ENCODE measurements at places on chromosomes 2 and 18. TPM values are rescaled to one million over a fixed set of nuclear protein-coding genes. Genes with fewer than 3 reads are reported as not detected.

DNA sequence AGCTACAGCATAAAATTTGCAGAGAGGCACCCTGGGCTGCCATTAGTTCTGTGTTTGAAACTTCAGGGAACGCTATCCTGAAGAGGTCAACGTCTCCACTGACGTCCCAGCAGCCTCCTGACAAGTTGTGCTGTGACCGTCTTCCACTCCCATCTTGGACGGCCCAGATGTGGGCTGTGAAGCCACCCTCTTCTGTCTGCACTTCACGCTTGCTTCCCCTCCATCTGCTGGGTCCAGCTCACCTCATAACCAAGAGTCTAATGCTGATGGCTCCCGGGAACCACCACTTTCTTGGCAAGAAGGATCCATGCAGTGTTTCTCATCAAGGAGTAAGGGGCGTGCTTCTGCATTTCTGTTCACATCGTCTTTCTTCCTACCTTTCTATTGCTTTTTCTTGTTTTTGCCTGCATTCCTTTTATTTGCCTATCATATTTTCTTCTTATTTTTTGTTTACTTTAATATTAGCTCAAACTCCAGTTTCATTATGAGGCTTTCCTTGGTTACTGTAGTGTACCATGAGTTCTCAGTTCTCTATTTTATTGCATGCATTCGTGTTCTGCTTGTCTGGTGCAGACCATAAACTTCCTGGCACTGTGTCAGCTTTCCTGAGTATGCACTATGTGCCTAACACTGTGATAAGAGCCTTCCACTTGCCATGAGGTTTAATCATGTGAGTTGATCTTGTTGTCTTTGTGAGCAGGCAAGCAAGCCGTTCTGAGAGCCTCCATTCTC, 631.8 kb upstream of the RAB6C start:
- no peak for DNase-seq

DNA sequence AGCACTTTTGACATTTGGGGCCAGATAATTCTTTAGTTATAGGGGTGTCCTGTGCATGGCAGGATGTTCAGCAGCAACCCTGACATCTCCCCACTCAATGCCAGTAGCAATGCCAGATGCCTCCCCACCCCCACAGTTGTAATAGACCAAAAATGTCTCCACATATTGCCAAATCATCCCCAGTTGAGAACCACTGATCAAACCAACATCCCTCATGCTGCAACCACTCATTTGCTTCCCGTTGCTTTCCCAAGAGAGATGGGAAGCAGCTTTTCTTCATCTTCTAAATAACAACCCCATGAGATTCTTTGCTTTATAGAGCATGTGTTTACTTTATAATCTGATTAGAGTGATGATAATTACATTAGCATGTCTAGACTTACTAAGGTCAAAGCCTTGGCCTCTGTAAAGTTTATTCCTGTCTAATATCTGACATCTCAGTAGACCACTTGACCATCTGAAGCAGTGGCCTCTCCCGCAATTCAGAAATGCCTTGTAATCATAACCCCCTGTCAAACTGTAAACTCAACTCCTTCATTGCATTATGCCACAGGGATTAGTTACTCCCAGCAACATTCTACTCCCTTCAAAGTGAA, 28.7 kb upstream of the C1D start:
- DNase-seq, result no peak

GRCh38 chr2:14941151-14941631, 308.7 kb downstream of the LRATD1 start:
- DNase-seq, result peak; percentile 21

- peak; percentile 26 for DNase-seq
These were observed 43.7 kb upstream of the RIT2 start for GRCh38 chr18:43159086-43159770.

DNA sequence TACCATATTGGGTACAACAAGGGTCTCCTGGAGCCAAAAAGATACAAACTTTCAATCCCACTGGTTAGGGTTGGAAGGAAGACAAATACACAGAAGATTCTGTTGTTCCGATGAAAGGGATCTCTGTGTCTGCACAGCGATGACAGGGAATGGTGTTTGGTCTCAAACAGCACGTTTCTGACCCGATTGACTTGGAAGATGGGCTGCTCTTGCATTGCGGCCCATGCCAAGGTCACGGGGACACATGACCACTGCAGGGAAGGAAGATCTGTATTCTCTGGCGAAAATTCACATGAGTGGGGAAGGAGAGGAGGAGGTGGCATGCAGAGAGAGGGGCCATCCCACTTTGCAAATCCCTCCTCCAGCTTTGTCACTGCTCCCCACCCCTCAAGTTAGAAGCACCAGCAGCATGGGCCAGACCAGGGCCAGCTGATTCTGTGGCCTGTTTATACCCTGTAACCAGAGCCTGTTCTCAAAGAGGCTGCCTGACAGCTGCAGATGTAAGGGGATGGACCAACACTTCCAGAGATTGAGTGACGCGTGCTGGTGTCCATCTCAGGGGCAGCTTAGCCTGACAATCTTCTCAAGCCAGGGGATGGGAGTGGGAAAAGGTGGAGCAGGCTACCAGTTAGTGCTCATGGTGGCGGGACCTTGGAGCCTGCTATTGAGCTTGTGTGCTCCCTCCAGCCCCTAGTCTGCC, 57.2 kb downstream of the TNP1 start:
- DNase-seq, result no peak

- DNase-seq, result no peak
These were observed 4.2 kb downstream of the GDF7 start for GRCh38 chr2:20671036-20671735.

PRSS56 gene
- polyA plus RNA-seq, result not detected

- no peak for DNase-seq
These were observed 11.0 kb downstream of the ERFE start for GRCh38 chr2:238169708-238170251.

DNA sequence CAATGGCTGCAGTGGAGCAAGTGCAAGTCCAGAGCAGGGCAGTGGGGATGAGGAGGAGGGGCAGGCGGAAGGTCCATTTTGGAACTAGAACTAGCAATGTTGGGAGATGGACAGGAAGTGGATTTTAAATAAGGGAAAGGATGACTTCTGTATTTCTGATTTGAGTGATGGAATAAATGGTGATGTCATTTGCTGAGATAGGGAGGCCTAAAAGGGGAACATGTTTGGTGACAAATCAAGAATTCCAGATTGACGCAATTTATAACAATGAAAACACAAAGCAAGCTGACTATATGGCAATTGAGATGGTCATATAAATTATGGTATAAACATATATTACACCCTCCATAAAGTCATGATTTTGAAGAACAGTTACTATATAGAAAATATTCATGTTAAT, 209.3 kb downstream of the SS18 start:
- no peak for DNase-seq

TPRKB gene
- polyA plus RNA-seq, result 68.6 TPM

TGFA gene
- 0.53 TPM for polyA plus RNA-seq

GRCh38 chr2:116917196-116917595, 897.3 kb upstream of the DDX18 start:
- no peak for DNase-seq

CFAP65 gene
- polyA plus RNA-seq, result 4.5 TPM

DNA sequence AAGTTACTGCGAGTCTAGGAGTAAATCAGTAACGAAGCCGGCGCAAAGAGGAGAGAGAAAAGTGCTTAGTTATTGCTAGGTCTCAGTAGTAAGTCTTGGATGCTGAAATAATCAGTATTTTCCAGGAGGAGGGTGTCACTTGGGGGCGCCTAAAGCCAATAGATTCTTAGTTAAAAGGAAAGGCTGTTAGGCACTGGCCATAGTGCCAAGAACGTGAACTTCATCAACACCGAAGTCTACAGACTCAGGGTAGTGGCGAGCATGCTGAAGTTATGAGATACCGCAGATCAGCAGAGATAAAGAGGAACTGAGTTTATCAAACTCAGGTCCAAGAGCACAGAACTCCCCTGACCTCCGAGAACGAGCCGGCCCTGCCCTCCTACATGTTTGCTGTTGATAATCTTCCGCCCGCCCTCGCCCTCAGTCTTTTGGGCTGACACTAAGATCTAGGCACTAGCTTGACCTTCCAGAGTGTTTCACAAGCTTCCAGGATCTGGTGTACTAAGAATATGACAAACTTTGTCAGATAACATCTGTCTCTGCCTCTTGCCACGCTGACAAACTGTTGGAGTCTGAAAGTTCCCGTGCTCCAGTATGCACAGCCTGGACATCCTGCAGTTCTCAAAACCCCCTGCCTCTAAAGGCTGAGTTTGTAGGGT, 49.2 kb downstream of the CYB5A start:
- no peak for DNase-seq

TMEM163 gene
- 7.8 TPM for polyA plus RNA-seq

IL1F10 gene
- not detected for polyA plus RNA-seq

MAL gene
- polyA plus RNA-seq, result 0.51 TPM

- no peak for DNase-seq
These were observed 108.3 kb upstream of the NOSTRIN start for GRCh38 chr2:168694173-168694572.

KCNE4 gene
- 5.3 TPM for polyA plus RNA-seq

GRCh38 chr2:224286923-224287322, 115.0 kb downstream of the FAM124B start:
- DNase-seq, result no peak

GRCh38 chr2:114082731-114083433, 193.0 kb downstream of the ACTR3 start:
- no peak for DNase-seq

- peak; percentile 45 for DNase-seq
These were observed 90.8 kb downstream of the CCBE1 start for GRCh38 chr18:59606193-59607077.
